Bronchial smooth muscle cell (primary cell): ENCODE measurements at places on chromosomes 5 and 9. TPM values are rescaled to one million over a fixed set of nuclear protein-coding genes. Genes with fewer than 3 reads are reported as not detected.

ZNF367 gene
- total RNA-seq, result 0.09 and 0.95 TPM in 2 replicates

PCDHB8 gene
- 0.32 and 0.69 TPM in 2 replicates for total RNA-seq

DPYSL3 gene
- total RNA-seq, result 115 and 180 TPM in 2 replicates

SH2D3C gene
- not detected in 2 replicates for total RNA-seq

SLC36A2 gene
- not detected in 2 replicates for total RNA-seq

PCA3 gene
- total RNA-seq, result under 0.01 and 0.26 TPM in 2 replicates

FKBP15 gene
- total RNA-seq, result 12.6 and 13.7 TPM in 2 replicates

PFN3 gene
- not detected in 2 replicates for total RNA-seq

TXNDC8 gene
- not detected in 2 replicates for total RNA-seq

PSMB7 gene
- 329 and 345 TPM in 2 replicates for total RNA-seq

SPINK7 gene
- total RNA-seq, result not detected in 2 replicates

ST8SIA4 gene
- total RNA-seq, result 0.09 and 0.47 TPM in 2 replicates

CCNI2 gene
- total RNA-seq, result 0.09 TPM in 1 of 2 replicates, not detected in the other

BTNL8 gene
- not detected in 2 replicates for total RNA-seq

IL9 gene
- not detected in 2 replicates for total RNA-seq

SHOC1 gene
- total RNA-seq, result under 0.01 TPM in 1 of 2 replicates, not detected in the other

SREK1IP1 gene
- total RNA-seq, result 7.9 and 8.9 TPM in 2 replicates

BARHL1 gene
- total RNA-seq, result not detected in 2 replicates

GAPT gene
- total RNA-seq, result not detected in 2 replicates

HSPB3 gene
- total RNA-seq, result not detected in 2 replicates

PCDHB14 gene
- total RNA-seq, result 0.63 and 2.6 TPM in 2 replicates

CBY3 gene
- total RNA-seq, result 0.16 TPM in 1 of 2 replicates, not detected in the other

MYMK gene
- total RNA-seq, result not detected in 2 replicates

PRLR gene
- total RNA-seq, result 0.16 TPM in 1 of 2 replicates, not detected in the other

WASHC1 gene
- total RNA-seq, result 11.3 and 13.9 TPM in 2 replicates

S100Z gene
- total RNA-seq, result not detected in 2 replicates

OTP gene
- total RNA-seq, result not detected in 2 replicates

ARHGEF39 gene
- total RNA-seq, result under 0.01 and 0.32 TPM in 2 replicates

TSSK1B gene
- total RNA-seq, result 0.16 and 0.26 TPM in 2 replicates

PCDHB4 gene
- total RNA-seq, result 0.94 TPM in 1 of 2 replicates, not detected in the other

LPCAT1 gene
- total RNA-seq, result 33.1 and 37.6 TPM in 2 replicates

SPATA24 gene
- total RNA-seq, result 3.5 and 7.7 TPM in 2 replicates

LCN6 gene
- not detected in 2 replicates for total RNA-seq

SLC45A2 gene
- total RNA-seq, result under 0.01 TPM in 1 of 2 replicates, not detected in the other

PHF24 gene
- total RNA-seq, result 0.09 and 0.16 TPM in 2 replicates

MAT2B gene
- total RNA-seq, result 61.2 and 66.8 TPM in 2 replicates
